Stimulated activated naive B cell treated with anti-CD40 and anti-IgM and Interleukin-4, amounts not matched to agents 10 μg/mL and 1 μg/mL and 100 μg/mL, for 72 hours (primary cell): ENCODE measurements at places on chromosomes 7 and 10.

DNA sequence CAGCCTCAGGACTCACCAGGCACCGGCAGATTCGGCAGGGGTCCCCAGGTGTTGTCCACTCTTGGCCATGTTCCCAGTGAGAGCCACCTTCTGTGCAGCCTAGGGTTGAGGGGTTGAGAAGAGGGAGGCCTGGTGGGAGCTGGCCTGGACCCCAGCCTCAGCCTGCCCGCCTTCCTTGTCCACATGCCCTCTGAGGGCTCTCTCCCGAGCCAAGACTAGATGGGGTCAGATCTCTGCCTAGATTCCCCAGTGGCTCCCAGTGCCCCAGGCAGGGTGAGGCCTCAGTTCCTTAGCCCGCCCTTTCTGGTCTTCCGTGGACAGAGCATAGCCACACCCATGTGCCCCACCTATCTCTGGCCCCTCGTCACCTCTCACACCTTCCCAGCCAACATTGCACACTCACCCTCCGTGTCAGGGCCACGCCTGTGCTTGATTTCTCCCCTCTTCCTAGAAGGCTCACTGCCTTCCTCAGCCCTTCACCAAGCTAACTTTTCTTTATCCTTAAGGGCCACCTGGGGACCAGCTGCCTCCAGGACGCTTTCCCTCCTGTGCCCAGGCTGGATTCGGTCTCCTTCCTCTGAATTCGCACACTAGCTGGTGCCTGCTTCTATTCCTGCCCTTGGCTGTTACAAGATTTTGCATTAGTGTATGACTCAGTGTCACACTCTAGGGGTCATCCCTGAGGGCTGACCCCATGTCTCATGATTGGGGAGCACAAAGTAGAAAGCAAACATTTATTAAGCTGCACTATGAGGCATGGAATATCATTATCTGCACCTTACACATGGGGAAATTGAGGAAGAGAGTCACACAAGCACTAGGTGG, 7.5 kb downstream of the KCP start:
- no peak for DNase-seq
- no peak overlapping the region for H3K27ac ChIP-seq
- no peak overlapping the region for H3K4me3 ChIP-seq

- H3K27ac ChIP-seq, result no peak overlapping the region
- peaks cover 33% of the 10 kb centered on the region for H3K36me3 ChIP-seq
- no peak for DNase-seq
- H3K4me1 ChIP-seq, result no peaks in the 10 kb centered on the region
Observed at GRCh38 chr10:110115784-110116520, 91.5 kb upstream of the MXI1 start.

GRCh38 chr7:131921016-131921415, 364.6 kb upstream of the PODXL start:
- no peaks in the 10 kb centered on the region for H3K27me3 ChIP-seq
- H3K27ac ChIP-seq, result no peak overlapping the region
- H3K4me3 ChIP-seq, result no peak overlapping the region
- DNase-seq, result no peak

DNA sequence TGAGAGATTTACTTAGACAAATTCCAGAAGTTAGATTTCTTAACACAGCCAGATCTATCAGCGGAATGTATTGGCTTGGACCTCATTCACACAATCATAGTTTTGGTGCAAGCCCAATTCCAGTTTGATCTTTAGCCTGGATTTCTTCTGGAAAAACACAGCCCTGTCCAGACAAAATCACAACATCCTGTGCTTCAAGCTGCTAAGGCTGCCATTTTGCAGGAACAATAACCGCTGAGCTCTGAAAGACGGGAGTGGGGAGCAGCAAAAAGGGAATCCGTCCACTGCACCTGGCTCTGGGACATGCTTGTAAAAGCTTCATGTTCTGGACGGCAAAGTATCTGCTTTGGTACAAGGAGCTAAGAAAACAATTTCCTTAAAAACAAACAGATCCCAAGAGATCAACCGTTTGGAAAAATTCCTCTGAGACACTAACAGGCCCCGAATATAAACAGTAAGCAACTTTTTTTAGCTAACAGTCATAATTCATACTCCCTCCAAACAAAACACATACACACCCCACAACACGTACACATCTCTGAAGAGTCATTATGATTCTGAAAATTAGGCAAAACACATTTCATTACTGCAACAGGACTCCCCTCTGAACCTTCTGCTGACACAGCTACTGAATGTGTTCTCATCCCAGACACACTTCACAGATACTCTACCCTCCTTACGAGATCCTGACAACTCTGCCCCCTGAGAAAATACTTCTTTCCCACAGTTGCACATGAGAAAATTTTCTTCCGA, 32.4 kb downstream of the ITIH5 start:
- H3K4me3 ChIP-seq, result no peak overlapping the region
- no peaks in the 10 kb centered on the region for H3K4me1 ChIP-seq
- peaks cover 41% of the 10 kb centered on the region for H3K27me3 ChIP-seq
- H3K36me3 ChIP-seq, result peaks cover 2% of the 10 kb centered on the region
- DNase-seq, result no peak

DNA sequence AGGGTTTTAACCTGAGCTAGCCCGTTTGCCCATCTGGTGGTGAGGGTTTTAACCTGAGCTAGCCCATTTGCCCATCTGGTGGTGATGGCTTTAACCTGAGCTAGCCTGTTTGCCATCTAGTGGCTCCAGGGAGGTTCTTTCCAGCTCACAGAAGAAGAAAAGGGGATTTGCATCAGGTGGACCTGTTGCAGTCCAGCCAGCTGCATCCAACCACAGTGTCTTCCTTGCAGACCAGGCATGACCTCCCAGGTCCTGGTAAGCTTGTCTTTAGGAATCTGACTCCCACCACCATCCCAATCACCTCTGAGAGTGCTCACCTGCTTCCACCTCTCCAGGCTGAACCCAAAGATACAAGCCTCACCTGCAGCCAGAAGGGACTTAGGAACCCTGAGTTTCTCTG, 62.4 kb upstream of the EMX2 start:
- no peaks in the 10 kb centered on the region for H3K36me3 ChIP-seq
- H3K4me1 ChIP-seq, result peaks cover 8% of the 10 kb centered on the region
- peaks cover 32% of the 10 kb centered on the region for H3K27me3 ChIP-seq

- H3K27me3 ChIP-seq, result no peaks in the 10 kb centered on the region
- peak overlapping the region; percentile 63 for H3K4me3 ChIP-seq
- DNase-seq, result no peak
- H3K4me1 ChIP-seq, result peaks cover 88% of the 10 kb centered on the region
- H3K27ac ChIP-seq, result peak overlapping the region; percentile 95
Observed at GRCh38 chr7:2260820-2261219, 18.8 kb downstream of the NUDT1 start.

- H3K36me3 ChIP-seq, result no peaks in the 10 kb centered on the region
- H3K4me1 ChIP-seq, result no peaks in the 10 kb centered on the region
- H3K27ac ChIP-seq, result no peak overlapping the region
- DNase-seq, result no peak
Observed at GRCh38 chr10:9685596-9685995, 1332.1 kb upstream of the CELF2 start.

DNA sequence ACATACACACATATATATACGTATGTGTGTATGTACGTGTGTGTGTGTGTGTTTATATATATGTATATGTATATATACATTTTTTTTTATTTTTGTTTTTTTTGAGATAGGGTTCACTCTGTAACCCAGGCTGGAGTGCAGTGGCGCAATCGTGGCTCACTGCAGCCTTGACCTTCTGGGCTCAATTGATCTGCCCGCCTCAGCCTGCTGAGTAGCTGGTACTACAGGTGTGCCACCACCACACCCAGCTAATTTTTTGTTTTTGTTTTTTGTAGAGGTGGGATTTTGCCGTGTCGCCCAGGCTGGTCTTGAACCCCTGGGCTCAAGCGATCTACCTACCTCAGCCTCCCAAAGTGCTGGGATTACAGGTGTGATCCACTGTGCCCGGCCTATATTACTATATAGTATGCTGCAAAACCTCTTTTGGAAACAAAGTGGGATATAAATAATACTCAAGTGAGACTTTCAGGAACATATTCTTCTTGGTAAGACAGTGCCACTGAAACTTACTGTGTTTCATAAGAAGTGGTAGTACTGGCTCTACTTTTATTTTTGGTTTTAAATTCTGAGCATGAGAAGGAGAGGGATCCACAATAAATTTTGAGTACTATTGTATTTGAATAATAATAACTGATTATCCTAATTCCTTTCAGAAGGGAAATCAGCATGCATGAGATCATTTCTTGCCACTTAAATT, 51.0 kb downstream of the MLLT10 start:
- H3K4me3 ChIP-seq, result no peak overlapping the region
- H3K27ac ChIP-seq, result no peak overlapping the region
- H3K36me3 ChIP-seq, result peaks cover 26% of the 10 kb centered on the region
- DNase-seq, result no peak
- peaks cover 29% of the 10 kb centered on the region for H3K4me1 ChIP-seq
- H3K27me3 ChIP-seq, result no peaks in the 10 kb centered on the region

DNA sequence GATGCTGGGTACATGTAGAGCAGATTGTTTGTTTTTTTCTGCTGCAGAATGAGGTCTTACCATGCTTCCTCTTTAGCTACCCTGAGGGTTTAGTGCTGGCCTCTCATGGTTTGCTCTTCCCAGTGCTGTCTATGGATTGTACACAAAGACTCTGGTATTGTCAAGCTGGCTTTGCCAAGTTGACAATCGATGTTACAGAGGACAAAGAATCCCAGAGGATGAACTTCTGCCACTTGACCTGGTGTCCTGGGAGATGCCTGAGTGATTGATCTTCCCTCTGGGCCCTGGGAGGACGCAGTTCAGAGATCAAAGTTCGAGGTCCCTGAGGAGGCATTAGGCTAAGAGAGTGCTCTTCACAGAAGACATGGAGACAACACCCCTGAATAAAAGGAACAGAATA, 865.4 kb downstream of the CCSER2 start:
- no peak overlapping the region for H3K27ac ChIP-seq
- no peaks in the 10 kb centered on the region for H3K36me3 ChIP-seq
- no peak overlapping the region for H3K4me3 ChIP-seq
- no peaks in the 10 kb centered on the region for H3K4me1 ChIP-seq

DNA sequence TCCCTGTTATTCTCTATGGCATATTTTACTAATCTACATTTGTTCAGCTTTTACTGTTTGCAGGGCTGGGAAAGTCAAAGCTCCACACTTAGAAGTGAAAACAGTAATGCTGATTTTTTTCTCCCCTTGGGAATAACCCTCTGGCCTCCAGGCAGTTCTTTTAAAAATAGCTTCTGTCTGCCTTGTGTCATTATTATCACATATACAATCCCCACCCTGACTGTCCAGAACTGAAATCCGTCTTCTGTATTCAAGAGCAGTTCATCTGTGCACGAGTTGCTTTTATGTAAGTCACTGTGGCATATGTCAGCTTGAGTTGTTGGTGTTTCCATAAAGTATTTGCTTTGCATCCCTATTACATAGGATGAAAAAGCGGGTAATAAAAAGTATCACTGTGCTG, 1221.1 kb upstream of the CELF2 start:
- no peak overlapping the region for H3K4me3 ChIP-seq
- H3K36me3 ChIP-seq, result no peaks in the 10 kb centered on the region
- H3K27ac ChIP-seq, result no peak overlapping the region
- peaks cover 3% of the 10 kb centered on the region for H3K4me1 ChIP-seq

DNA sequence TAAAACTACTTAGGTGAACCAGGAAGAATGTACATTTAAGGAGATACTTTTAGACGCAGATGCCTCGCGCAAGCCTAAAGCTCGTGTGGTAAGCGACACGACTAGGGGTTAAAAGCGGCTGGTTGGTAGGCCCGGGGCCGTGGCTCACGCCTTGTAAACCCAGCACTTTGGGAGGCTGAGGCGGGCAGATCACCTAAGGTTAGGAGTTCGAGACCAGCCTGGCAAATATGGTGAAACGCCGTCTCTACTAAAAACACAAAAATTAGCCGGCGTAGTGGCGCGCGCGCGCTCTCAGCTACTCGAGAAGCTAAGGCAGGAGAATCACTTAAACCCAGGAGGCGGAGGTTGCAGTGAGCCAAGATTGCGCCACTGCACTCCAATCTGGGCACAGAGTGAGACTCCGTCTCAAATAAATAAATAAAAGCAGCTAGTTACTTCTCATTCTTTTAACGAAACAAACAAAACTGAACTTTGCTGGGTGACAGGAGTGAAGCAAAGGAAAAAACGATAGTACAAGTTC, 879 bp downstream of the NUDT5 start:
- peaks cover 21% of the 10 kb centered on the region for H3K4me1 ChIP-seq
- peaks cover 40% of the 10 kb centered on the region for H3K36me3 ChIP-seq
- H3K27ac ChIP-seq, result peak overlapping the region; percentile 99

DNA sequence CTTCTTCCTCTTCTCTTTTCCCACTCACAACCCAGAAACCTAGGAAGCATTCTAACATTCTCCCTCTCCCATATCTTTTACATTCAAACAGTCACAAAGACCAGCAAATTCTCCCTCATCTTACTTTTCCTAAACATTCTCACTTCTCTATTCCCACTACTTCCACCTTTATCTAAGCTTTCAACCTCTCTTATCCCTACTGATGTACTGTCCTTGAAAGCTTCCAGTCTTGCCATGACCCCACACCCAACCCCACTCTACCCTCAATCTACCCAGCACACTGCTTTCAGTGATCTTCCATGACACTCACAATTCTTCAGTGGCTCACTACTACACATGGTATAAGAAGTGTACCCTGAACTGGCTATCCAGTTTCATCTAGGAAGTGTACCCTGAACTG, 5.3 kb downstream of the IMMP2L start:
- DNase-seq, result no peak
- H3K4me1 ChIP-seq, result peaks cover 46% of the 10 kb centered on the region

GRCh38 chr7:109893231-109893630, 1197.7 kb upstream of the LRRN3 start:
- no peaks in the 10 kb centered on the region for H3K36me3 ChIP-seq
- H3K4me1 ChIP-seq, result no peaks in the 10 kb centered on the region
- no peaks in the 10 kb centered on the region for H3K27me3 ChIP-seq
- DNase-seq, result no peak

DNA sequence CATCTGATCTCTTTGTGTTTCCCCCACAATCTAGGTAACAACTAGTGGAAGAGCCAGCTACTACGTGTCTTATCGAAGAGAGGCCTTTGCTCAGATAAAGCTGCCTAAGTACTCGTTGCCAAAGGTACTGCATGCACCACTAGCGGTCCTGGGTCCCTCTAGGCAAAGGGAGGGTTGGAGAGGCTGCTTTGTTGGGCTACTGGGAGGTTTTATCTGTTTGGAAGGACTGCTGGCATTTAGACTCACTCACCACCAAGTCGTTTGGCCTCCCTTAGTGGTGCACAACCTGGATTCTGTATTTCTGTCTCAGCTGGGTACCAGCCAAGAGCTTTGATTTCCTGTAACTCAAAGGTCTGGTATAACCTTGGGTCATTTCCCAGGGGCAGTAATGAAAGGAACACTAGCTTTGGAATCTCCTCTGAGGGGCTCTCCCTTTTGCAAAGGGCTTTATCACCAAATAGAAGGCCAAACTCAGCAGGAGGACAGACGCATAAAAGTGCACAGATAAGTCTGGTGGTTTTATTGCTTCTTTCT, 498.3 kb downstream of the SORCS3 start:
- no peak overlapping the region for H3K4me3 ChIP-seq
- H3K27me3 ChIP-seq, result no peaks in the 10 kb centered on the region
- H3K4me1 ChIP-seq, result no peaks in the 10 kb centered on the region

DNA sequence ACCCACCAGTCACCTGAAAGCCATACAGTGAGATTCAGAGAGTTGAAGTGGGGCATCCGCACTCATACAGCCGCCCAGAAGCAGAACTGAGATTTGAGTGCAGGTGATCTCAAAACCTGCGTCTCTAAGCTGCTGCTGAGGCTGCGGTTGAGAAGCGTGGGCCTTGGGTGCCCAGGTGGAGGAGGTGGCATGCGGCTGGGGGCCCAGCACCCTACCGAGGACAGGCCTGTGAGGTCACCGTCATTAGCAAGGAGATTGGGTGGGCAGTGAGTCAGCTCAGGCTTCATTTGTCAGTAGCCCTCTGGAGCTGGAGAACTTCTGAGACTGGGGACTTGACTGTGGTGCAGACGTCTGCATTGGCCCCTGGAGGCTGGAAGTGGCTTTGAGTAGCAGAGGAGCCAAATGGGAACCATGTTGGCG, 29.8 kb downstream of the ZMIZ1 start:
- peaks cover 49% of the 10 kb centered on the region for H3K27me3 ChIP-seq
- peaks cover 83% of the 10 kb centered on the region for H3K4me1 ChIP-seq
